ENCODE measurements at places on chromosomes 4 and X. TPM values are rescaled to one million over a fixed set of nuclear protein-coding genes. Genes with fewer than 3 reads are reported as not detected.

The VCX3B gene
- total RNA-seq: not detected

The GPR143 gene
- 0.93 TPM for total RNA-seq

The SHISA3 gene
- total RNA-seq: not detected

The VCX gene
- total RNA-seq: not detected

The ITGB1BP2 gene
- total RNA-seq: 1.4 TPM

The PRDM8 gene
- 4.9 TPM for total RNA-seq

The EDA gene
- 1.3 TPM for total RNA-seq

The OTC gene
- total RNA-seq: not detected

The KLHL5 gene
- total RNA-seq: 59.2 TPM

The ATRX gene
- 70.2 TPM for total RNA-seq

The MAP7D2 gene
- 0.19 TPM for total RNA-seq

The PRSS12 gene
- 10.7 TPM for total RNA-seq

The PABPC1L2B gene
- total RNA-seq: not detected

The MTCP1 gene
- total RNA-seq: 32.2 TPM

- peak; percentile 75 for DNase-seq
Observed at GRCh38 chr4:2101346-2102044, 42.4 kb downstream of the NAT8L start.

DNA sequence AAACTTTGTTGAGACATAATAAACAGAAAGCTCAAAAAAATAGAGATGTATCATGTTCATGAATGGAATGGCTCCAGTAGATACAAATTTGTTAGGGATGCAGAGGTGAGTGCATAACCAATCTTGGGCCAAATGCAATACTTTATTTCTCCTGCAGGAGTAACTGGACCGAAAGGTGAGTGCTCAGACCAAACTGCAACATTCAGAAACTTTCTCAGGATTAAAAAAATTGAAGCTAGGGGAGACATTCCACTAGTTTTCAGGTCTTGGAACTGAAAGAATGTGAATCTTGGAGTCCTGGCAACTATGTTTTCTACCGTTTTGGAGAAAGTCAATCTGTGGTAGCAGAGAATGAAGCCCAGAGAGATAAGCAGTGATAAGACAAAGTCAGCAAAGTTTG is 21.2 kb upstream of the LCORL start:
- peak; percentile 20 for DNase-seq

DNA sequence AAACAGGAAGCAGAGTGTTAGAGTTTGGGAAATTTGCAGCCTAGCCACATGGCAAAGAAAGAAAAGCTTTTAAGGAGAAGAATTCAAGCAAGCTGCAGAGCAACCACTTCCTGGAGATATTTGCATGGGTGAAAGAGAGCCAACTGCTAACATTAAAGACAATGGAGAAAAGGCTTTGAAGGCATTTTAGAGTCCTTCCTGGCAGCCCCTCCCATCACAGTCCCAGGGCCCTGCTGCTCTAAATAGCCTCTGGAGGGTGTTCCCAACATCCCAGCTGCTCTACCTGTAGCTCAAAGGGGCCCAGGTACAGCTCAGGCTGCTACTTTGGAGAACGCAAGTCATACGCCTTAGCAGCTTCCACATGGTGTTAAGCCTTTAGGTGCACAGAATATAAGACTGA is 235.9 kb upstream of the FMR1 start:
- no peak for DNase-seq

GRCh38 chr4:145565328-145565727 is 53.9 kb upstream of the MMAA start:
- DNase-seq: no peak

DNA sequence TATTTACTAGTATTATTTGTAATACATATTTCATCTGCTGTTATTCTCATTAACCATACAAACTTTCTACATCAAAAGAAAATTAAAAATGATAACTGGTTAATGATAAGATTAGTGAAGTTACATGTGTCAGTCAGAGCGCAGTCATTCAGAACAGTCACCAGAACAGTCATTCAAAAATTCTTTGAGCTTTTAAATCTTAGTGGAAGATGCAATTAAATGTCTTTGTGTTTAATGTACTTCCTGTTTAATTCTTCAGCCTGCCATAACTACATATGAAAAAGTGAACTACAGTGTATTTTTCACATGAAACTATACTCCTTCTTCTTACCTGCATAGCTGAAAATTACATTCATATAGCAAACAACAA is 179.7 kb upstream of the NDST4 start:
- DNase-seq: no peak

DNA sequence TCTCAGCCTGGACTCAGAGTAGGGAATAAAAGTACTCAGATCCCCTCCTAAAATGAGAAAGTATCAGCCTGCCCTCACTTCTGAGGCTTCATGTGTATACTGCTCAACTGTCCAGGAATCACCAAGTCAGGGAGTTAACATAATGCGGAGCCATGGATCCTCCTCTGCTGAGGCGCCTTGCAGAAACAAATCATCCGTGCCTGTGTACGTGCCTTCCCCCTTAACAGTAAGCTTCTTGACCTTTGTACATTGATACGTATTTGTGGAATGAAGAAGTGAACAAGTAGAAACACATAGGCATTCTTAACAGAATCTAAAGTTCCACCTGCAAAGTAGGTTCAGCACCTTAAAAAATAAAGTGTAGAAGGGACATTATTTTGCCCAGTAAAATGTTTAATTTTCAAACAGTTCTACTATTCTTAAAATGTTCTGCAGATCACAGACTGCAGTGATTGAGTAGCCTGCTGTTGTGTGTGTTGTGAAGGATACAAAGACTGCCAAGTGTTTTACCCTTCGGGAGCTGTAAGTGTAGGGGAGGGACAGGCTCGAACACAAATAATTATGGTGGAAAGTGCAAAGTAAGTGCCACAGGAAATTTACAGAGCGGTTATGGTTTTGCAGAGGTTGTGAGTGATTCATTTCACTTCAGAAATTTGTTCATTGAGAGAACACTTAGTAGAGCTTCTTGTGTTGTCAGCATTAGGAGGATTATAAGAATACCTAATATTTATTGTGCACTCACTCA is 61.9 kb downstream of the ARHGAP10 start:
- DNase-seq: no peak

- no peak for DNase-seq
Observed at GRCh38 chr4:188396037-188396436, 256.8 kb downstream of the TRIML1 start.

GRCh38 chr4:25403699-25404098 is 26.6 kb downstream of the ANAPC4 start:
- no peak for DNase-seq

- no peak for DNase-seq
Observed at GRCh38 chrX:39328661-39329060, 527.4 kb downstream of the MID1IP1 start.

- no peak for DNase-seq
Observed at GRCh38 chr4:118889312-118889691, 648 bp downstream of the SYNPO2 start.

DNA sequence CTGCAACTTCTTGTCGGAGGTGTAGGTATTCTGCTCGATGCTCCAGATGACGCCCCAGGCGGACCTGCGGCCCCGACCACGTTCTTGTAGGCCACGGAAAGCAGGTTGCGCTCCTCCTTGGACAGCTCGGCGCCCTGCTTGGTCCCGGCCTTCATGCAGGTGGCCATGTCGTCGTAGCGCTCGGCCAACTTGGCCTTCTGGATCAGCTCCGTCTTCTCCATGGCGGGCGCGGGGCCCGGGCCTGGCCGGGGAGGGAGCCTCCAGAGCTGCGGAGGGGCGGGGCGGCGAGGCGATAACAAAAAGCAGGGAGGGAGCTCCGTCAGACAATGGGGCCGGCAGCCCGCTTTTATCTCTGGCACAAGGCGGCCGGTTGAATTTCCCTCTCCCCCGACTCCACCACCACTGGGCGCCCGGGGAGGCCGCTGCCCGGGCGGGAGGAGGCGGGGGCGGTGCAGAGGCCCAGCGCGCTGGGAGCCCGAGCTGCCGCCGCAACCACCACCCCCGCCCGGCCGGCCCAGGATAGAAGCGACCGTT is 28.3 kb upstream of the DRP2 start:
- DNase-seq: no peak

- peak; percentile 78 for DNase-seq
Observed at GRCh38 chrX:70030301-70030767, 19.4 kb downstream of the AWAT2 start.

DNA sequence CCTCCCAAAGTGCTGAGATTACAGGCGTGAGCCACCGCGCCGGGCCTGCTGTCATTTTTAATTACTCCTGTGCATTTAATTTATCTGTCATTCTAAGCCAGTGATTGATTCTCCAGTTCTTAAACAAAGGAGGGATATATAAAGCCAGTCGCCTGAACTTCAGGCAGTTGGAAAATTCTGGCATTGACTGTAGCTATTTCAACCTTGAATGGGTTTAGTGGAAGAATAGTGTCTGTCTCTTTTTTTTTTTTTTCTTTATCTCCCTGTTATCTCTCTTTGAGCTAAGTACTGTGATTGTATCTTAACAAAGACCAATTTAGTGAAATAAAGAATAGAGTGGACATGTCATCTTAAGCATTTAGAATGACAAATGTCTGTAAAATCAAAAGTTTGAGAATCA is 11.0 kb downstream of the NEIL3 start:
- no peak for DNase-seq

DNA sequence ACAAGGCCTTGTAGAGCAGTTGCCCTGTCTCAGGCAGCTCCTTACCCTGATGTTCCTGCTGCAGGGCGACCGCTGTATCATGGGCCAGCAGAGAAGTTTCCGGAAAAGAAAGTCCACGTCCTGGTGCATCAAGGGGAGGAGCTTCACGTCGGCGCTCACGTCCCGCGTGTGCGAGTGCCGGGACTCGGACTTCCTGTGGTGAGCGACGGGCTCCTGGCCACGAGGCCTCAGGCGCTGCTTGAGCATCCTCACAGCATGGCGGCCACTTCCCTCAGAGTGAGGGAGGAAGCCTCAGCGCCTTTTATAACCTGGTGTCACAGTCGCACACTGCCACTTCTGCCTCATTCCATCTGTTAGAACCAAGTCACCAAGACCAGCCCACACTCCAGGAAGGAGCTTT is 225.5 kb downstream of the AFAP1 start:
- DNase-seq: no peak

DNA sequence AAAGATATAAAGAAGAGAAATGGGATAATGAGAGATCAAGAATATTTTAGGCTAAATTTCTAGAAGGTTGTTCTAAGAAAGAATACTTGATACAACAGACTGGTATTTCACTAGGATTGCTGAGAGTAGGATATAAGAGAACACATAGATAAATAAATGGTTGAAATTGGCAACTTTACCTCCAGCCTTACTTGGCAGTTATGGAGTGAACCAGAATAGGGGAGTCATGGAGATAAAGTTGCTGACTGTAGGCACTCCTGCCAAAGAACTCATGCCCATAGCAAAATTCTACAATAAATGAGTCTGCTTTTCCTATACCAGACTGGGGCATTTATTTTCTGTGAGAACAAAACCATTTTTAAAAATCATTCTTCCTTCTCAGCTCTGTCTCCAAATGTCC is 26.4 kb upstream of the MMRN1 start:
- DNase-seq: no peak

DNA sequence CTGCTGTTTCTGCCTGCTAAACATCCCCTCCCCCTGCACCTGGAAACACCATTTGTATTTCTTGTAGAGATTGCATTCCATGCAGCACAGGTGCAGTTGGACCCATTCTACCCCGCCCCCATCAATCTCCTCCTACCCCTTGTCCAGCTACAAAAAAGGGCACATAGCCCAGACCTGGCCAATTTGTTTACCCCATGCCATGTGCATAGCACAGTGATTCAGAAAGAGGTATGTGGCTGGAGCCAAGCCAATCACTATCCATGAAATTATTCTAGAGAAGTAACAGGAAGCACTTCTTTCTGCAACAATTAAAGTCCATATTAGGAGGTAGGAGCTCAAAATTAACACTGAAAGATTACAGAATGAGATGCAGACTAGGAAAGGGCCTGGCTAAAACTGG is 20.2 kb upstream of the TMEM184C start:
- DNase-seq: peak; percentile 94

DNA sequence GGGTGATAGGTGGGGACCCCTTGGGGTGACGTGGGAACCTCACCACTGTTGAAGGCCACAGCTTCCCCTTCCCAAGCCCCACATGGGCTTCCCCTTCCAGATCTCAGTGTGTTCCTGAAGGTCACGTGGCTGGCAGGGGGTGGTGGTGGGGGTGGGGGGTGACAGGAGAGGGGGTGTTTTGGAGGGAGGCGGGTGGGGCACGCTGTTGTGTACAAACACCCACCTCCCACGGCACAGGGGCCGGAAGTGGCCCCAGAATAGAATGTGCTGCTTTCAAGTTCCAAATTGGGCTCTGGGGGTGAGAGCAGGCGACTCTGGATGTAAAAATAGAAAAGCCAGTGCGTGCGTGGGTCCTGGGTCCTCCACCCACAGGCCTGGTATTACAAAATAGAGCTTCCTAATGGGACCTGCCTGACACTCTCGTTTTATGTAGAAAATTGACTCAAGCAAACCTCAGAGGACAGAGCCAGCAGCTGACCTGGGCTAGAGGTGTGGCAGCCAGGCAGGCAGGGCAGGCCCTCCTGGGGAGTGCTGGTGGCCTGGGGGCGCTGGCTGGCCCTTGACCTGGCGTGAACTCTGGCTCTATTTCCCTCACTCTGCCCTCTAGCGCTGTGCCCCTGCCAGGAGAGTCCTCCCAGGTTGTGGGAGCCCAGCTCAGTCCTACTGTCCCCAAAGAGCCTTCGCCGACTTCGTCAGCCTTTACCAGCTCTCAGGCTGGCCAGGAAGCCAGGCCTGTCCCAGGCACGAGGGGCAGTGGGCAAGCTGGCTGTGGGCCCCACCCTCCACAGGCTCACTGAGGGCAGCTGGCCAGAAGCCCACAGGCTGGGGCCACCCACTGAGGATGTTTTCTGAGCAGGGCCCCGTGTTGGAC is 5.4 kb upstream of the SH3BP2 start:
- no peak for DNase-seq

GRCh38 chrX:10495677-10496076 is 124.7 kb downstream of the MID1 start:
- DNase-seq: no peak

GRCh38 chr4:77154761-77155499 is 2.1 kb upstream of the CCNG2 start:
- DNase-seq: no peak

GRCh38 chrX:25002661-25003020 is 13.1 kb downstream of the ARX start:
- no peak for DNase-seq
